ENCODE measurements at places on chromosomes 2 and 18.

DNA sequence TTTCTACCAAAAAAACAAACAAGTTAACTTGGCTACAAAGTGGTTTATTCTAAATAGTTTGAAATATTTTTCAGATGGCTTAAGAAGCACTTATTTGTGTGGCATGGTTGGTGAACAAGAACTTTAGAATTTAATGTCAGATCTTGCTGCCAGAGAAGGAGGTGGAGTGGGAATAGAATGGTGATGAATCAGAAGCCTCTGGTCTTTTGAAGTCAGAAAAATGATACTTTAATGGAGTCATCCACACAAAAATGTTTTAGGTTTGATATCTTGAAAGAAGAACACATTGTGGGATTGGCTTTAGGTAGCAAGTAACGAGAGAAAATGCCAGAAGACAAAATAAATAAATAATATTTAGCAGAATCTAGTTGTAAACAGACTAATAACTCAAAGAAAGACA lies 243.1 kb upstream of the FANCL start:
- DNase-seq = no peak

GRCh38 chr18:62182220-62182619 lies 4.6 kb downstream of the PIGN start:
- no peak for DNase-seq

DNA sequence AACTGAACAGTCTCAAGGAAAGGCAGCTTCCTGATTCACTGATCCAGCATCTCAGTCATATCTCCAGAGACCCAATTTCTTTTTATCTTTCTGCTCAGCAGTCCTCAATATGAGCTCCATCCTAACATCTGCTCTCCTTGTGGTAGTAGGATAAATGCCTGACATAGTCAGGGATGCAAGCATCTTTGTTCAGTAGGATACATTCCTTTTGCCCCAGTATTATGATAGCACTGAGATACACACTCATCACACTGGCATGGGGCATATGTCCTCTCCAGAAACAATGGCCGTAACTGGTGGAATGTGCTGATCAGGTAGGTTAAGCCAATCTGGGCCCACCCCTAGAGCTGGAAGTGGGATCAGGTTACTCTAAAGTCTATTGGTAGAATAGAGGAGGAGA lies 207.2 kb downstream of the ETAA1 start:
- DNase-seq = no peak

DNA sequence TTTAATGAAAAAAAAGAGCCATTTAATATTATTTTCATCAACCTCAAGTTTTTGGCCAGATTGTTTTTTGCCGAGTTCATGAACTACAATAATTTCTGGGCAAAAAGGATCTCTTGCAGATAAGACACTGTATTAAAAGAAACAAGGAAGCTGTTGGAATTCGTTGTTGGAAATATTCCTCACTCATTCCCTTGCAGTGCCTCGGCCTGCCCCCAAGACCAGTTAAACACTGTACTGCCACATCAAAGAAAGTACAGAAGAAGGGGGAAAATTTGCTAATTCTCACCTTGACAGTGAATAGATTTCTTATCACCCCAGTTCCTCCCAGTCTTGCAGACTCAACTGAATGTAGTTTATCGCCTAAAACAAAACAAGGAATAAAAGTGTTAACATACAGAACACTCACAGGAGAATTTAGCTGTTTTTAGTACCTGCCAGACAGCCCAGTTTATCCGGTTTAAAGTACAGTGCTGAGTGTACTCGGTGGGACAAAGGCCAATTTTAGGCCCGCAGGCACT lies 1.2 kb downstream of the IDH1 start:
- no peak for DNase-seq

DNA sequence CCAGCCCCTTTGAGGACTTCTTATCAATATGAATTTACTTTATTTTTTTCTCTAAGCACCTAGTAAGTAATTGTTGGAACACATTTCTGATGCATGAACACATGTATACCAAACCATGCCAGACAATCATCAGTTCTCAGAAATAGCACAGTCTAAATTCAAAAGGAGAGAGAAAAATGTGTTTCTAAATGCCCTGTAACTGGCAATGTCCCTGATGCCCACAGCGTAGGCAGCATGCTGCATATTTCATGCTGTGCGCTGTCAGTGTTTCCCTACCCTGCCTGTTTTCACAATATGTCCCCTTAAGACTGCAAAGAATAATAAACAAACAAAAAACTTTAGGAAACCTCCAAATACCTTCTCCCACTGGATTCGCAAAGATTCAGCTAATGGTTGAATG lies 881.0 kb upstream of the CHAC2 start:
- DNase-seq = no peak

- no peak for DNase-seq
Observed at GRCh38 chr2:72431737-72432136, 284.1 kb upstream of the CYP26B1 start.
